ENCODE measurements at places on chromosomes 6 and 20. TPM values are rescaled to one million over a fixed set of nuclear protein-coding genes. Genes with fewer than 3 reads are reported as not detected.

GRCh38 chr6:52305948-52306767 is 21.6 kb upstream of the MCM3 start:
- DNase-seq = no peak

DNA sequence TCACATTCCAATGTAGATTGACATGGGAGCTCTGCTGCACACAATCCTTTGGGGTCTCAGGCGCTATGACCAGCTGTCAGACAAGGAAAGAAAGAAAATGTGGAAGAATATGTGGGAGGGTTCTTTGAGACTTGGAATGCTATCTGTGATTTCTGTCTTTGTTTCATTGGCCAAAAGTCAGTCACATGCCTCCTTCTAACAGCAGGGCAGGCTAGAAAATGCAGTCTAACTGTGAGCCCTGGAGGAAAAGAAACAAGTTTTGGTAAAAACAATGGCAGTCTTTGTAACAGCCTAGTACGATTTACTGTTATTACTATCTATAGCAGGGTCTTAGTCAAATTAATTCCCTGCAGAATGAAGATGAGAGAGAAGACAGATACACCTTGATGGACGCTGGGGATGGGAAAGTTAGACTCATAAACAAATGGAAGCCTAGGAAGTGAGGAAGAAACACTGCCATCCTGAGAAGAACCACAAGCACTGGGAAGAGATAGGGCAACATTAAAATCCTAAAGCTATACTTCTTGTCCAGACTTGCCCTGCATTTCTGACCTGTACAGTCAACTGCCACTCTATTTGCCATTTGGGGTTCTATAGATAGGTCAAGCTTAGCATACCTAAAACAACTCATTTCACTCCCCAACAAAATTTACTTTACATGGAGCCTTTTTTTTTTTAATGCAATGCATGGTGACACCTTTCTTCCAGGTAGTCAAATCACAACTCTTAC is 833.0 kb downstream of the KIF16B start:
- no peak for DNase-seq

MAP3K7 gene
- polyA plus RNA-seq = 45.4 TPM

LAMA2 gene
- 131 TPM for polyA plus RNA-seq

TRIM10 gene
- 0.36 TPM for polyA plus RNA-seq

DNA sequence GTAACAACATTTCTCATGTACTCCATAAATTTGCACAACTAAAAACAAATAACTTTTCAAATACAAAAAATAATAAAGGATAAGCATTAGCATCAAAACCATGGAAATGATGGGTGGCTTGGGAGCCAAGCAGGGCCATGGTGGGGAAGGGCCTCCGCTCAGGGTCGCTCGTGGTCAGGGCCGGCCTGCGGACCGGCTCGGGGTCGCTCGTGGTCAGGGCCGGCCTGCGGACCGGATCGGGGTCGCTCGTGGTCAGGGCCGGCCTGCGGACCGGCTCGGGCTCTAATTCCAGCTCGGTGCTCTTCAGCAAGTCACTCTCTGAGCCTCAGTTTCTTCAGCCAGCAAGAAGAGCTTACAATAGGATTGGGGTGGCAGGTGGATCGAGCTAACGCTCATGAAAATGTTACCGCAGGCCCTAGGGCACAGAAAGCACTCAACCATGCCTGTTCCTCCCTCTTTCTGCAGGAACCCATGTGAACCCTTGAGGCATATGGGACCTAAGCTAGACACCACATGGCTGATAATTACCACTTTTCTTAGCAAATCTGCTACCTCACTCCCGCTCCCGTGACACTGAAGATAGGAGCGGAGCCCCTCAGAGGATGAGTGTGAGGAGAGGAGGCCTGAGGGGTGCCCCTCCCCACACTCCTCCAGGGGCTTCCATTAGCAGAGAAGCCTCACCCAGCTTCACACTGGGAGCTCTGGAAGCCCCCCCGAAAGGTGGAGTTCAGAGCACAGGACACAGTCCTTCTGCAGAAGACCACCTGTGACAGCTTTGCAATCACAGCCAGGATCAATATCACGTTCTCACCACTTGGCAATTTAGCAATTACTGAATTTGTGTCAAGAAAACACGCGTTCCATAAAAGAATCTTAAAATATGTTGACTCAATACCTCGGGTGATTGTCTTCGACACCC is 103.0 kb downstream of the PSMB1 start:
- DNase-seq = no peak

- DNase-seq = no peak
Measured at GRCh38 chr20:39967806-39968205, 721.2 kb downstream of the MAFB start.

FAM110A gene
- polyA plus RNA-seq = 8.8 TPM

ANGPT4 gene
- 0.03 TPM for polyA plus RNA-seq

GRCh38 chr6:128519132-128519930 is 1.1 kb downstream of the PTPRK start:
- peak; percentile 51 for DNase-seq

THBD gene
- 13.2 TPM for polyA plus RNA-seq
